BJ (cell line): ENCODE measurements at places on chromosomes 6 and 20.

DNA sequence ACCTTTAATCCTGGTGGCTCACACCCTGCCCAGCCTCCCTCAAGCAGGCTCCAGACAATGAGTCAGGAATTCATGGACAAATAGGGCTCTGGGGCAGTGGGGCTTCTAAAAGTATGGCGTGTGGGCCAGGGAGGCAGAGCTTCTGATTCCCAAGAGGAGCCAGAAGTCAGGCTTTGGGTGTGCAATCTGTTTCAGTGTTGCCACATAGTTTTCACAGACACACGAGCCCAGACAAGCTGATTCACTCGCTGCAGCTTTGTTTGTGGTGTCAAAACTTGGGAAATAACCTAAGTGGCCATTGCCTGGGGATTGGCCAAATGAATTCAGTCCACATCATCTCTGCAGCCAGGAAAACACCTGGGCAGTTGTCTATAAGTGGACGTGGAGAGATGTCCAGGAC, 9.2 kb downstream of the PEDS1 start:
- DNase-seq: peak; percentile 92

GRCh38 chr6:43723737-43724295, 36.2 kb upstream of the MRPS18A start:
- no peak for DNase-seq

DNA sequence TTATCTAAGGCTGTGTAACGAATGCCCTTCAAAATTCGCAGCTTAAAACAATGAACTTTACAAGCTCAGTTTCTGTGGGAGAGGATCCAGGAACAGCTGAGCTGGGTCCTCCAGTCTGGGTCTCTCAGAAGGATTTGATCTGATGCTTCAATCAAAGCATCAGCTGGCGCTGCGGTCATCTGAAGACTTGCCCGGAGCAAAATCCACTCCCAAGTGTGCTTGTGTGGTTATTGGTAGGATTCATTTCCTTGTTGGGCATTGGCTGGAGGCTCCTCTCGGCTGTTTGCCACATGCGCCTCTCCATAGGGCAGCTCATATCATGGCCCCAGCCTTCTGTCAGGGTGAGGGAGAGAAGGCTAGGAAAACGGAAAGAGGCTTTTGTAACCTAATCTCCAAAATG, 269.3 kb upstream of the CHD6 start:
- DNase-seq: no peak

GRCh38 chr20:59571151-59571550, 33.2 kb upstream of the PHACTR3 start:
- no peak for DNase-seq

DNA sequence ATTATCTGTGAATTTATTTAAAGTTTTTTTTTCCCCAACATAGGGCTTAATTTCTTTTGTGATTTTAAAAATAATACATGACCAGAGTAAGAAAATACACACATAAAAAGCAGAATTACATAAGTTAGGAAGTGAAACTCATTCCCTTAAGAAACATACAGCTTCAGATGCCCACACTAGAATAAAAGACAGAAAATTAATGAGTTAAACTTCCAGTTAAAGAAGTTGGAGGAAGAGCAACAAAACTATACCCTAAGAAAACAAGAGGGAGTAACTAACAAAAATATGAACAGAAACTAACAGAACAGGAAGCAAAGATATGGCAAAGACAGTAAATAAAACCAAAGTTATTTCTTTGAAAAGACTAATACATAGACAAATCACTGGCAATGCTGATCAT, 107.6 kb upstream of the CEP85L start:
- no peak for DNase-seq

- no peak for DNase-seq
Observed at GRCh38 chr6:108209738-108210137, 43.9 kb downstream of the NR2E1 start.
